ENCODE measurements at places on chromosomes 12 and 14. TPM values are rescaled to one million over a fixed set of nuclear protein-coding genes. Genes with fewer than 3 reads are reported as not detected.

Gene IGF1
- total RNA-seq: not detected

Gene ERH
- total RNA-seq: 334 TPM

Gene FOXA1
- total RNA-seq: 7.6 TPM

Gene TAS2R31
- total RNA-seq: not detected

Gene ZNF385A
- 21.2 TPM for total RNA-seq

Gene ANKS1B
- total RNA-seq: 0.35 TPM
